ENCODE measurements at places on chromosomes 1 and 21.

- DNase-seq: no peak
Measured at GRCh38 chr1:44903011-44903680, 60.1 kb upstream of the PTCH2 start.

- DNase-seq: no peak
Measured at GRCh38 chr1:113275691-113276090, 114.6 kb upstream of the MAGI3 start.

DNA sequence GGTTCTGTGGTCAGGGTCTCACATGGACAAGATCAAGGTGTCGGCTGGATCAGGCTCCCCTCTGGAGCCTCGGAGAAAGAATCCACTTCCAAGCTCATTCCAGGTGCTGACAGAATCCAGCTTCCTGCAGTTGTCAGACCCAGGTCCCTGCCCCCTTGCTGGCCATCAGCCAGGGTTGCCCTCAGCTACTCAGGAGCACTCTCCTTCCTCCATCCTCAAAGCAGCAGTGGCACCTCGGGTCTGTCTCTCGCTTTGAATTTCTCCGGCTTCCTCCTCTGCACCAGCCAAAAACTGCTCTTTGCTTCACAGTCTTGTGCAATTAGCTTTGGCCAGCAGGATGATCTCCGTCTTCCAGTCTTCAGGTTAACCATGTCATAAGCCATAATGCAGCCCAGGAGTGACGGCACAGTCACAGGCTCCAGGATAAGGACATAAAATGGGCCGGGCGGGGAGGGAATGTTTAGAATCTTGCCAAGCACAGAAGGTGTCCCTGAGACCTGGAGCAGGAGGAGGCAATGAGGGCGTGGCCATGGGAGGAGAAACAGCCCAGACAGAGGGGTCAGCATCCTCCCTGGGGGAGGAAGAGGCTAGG is 79.4 kb upstream of the SLC25A33 start:
- no peak for DNase-seq

- DNase-seq: peak; percentile 68
Measured at GRCh38 chr1:172002725-172003345, 161.5 kb downstream of the DNM3 start.

DNA sequence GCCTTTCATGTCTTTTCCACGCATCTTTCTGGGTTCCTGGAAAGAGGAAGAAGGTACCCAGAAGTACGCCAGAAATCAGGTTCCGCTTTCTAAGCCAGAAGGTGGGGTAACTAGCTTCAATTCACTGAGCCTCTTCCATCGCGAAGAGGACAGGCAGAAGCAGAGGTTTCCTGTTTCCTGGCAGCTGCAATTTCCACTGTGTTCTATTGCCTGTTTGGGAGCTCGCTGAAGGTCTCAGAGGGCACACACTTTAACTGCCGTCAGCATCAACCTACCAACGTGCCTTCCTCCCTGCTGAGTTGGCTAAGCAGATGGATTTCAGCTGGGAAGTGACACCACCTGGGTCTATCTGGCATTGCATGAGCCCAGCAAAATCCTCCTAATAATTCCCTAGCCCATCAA is 10.0 kb downstream of the NCF2 start:
- peak; percentile 51 for DNase-seq

DNA sequence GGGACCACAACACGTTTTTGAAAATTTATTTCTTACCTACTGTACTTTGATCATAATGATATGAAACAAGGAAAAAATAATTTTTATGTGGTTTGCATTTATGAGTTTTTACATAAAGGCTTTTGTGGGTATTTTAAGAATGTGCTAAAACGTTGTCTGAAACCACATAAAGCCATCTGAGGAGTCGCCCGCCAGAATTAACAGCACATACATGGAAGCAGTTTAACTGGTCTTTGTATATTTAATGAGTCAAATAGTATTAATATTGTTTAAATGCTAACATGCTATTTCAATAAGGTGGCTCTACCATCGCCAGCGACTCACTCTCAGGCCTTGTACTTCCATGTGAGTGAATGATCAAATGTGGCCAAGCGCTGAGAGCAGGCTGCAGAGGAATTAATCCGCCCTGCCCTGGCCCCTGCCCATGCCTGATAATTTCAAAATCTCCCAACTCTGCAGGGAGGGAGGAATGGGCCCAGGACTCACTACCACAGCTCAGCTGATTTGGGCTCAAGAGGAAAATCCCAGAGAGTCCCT is 49.6 kb downstream of the SLC66A1 start:
- DNase-seq: no peak

- DNase-seq: no peak
Measured at GRCh38 chr1:110125810-110126209, 13.6 kb downstream of the UBL4B start.

DNA sequence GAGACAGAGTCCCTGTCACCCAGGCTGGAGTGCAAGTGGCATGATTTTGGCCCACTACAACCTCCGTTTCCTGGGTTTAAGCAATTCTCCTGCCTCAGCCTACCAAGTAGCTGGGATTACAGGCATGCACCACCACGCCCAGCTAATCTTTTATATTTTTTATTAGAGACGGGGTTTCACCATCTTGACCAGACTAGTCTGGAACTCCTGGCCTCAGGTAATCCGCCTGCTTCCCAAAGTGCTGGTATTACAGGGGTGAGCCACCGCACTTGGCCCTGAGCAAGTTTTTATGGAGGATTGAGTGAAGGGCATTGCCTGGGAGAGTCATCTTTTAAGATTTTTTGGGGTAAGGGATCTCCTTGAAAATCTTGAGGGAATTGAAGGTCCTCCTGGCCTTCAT is 28.5 kb downstream of the UBE4B start:
- DNase-seq: no peak

- DNase-seq: no peak
Measured at GRCh38 chr1:43936431-43937151, 3.0 kb downstream of the ARTN start.

DNA sequence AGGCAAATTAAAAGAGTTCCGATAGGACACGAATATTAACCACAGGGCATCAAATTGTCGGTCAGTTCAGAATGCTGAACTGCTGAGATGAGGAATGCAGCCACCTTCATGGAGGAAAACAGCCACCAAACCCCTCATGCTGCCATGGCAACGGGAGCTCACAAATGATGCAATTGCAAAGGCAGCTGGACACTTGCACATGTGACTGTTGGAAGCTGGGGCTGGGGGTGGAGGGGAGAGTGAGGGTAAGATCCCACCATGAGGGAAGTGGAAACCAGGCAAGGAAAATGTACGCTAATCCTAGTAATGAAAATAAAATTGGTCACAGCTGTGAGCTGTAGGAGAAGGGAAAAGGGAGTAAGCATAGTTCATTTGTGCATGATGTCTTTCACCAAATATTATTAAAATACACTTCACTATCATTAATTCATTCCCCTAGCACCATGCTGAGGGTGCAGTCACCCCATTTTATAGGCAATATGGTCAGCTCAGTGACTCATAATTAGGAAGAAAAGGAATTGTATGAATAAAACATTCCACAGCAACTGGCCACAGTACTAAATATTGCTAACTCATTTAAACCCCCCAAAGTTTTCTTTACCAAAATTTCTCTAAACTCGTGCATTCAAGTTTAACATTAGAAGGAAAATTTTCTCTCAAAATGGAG is 15.3 kb downstream of the BECN2 start:
- DNase-seq: no peak

DNA sequence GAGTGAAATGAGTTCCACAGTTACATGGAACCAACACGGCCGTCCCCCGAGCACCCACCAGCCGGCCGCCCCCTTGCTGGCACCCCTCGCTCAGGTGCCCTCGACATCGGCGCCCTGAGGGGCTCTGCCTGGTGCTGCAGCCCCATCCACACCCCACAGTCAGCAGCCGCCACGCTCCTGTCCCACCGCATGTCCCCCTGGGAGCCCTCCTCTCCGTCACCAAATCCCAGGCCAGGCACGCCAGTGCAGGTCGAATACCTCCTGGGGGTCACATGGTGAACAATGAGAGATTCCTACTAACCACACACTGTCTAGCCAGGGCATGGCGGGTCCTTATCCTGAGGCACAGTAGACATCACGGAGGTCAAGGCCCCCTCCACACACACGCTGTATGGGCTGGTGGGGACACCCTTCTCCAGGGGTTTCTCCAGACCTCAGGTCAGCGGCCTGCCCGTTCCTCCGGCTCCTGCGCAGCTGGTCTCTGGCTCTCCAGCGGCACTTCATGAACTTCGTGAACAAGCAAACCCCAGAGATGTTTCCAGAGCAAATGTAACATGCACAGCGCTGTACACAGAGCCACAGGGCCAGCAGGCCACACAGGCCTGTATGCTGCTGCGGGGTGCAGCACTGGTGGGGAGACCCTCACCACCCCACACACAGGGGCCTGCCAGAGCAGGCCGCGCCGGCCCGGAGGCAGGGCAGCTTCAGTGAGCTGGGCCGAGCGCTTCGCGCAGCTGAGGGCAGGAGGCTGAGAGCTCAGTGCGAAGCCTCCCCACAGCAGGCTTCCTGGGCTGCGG is 21.8 kb downstream of the POFUT2 start:
- no peak for DNase-seq

- peak; percentile 44 for DNase-seq
Measured at GRCh38 chr1:245154429-245155271, at the start of gene KIF26B. Gene KIF26B (plus strand): TSS chr1:245154985. CDS start chr1:245155425, 440 bp downstream.

DNA sequence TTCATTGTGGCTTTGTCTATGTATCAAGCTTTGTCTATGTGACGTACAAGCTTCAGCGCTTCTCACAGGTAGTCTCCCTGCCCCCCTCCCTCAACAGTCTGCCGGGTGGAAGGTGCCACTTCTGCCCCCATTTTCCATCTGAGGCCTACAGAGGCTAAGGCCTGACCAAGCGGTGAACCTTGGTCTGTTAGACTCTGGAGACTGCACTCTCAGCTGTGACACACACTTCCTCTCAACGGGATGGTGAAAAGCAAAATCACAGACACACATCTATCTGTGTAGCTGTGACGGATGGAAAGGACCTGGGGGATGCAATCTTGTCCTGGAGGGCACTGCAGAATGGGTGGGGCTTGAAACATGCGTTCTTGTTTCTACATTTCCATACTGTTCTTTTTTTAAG is 152.9 kb upstream of the EDN2 start:
- no peak for DNase-seq

GRCh38 chr1:20883766-20884165 is 96.7 kb upstream of the HP1BP3 start:
- DNase-seq: no peak

DNA sequence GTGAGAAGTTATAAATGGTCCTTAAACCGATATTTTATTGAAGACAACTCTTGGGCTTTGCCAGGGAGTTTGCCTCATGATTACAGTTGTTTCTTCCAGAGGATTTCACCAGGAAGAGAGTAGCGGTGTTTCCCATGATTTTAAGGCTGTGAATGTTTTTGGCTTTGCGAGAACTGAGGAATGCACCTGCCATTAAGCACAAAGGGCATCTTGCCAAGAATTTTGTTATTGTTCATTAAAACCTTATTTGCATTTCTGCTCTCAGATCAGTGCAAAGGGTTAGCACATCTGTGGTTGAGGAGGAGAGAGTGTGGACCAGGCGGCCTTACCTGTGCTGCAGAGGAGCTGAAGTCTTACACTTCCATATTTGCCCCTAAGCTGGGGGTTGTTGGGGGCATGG is 13.8 kb downstream of the CNIH3 start:
- no peak for DNase-seq

GRCh38 chr1:228827019-228827418 is 91.7 kb downstream of the RHOU start:
- no peak for DNase-seq

DNA sequence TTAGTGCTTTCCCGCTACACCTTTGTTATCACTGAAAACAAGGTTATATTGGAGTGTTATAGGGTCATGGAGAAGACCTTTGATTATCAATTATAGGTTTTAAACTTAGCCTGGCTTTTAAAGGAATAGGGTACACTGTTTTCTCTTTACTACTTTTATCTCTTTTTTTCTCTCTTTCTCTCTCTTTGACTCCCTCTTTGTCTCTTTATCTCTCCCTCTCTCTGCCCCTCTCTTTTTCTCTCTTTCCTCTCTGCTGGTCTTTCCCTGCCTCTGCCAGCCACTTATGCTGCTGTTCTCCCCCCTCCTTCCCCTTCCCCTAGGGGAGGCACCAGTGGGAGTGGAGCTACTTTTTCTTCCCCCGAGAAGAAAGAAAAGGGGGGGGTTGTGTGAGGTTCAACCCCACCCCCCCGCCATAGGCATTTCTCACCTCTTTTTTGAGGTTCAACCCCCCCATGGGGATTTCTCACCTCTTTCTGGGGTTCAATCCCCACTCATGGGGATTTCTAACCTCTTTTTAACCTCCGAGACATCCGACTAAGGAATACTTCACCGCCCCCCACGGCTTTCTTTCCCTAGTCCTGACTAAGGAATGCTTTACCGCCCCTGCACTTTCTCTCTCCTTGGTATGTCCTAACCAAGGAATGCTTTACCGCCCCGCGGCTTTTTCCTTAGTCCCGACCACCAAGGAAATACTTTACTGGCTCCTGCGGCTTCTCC is 17.2 kb upstream of the ZBTB8B start:
- peak; percentile 11 for DNase-seq

DNA sequence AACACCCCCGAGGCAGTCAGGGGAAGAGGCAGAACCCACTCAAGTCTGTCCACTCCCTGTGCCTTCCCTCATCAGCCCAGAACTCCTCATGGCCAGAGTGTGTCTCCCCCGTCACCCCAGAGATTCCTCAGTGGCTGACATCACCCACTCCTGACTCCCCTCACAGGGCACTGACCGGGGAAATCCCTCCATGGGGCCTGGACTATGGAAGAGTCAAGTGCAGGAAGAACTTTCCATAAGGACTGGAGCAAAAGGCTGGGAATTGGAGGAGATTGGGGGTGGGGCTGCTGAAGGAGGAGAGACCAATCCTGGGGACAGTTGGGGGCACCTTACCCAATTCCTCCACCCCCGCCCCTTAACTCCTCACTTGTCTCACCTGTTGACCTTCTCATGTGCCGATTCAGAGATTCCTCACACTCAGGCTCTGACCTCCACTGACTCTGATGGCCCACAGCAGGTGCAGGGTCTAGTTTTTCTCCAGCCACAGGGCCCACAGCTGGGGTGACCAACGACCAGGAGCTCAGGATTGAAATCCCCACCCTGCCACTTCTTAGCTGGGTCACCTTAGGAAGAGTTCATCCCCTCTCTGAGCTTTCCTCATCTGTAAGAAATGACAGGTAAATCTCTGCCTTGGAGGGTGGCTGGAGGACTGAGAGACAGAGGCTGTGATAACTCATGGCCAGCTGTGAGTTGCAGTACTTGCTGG is 481 bp upstream of the EXTL1 start:
- DNase-seq: no peak

DNA sequence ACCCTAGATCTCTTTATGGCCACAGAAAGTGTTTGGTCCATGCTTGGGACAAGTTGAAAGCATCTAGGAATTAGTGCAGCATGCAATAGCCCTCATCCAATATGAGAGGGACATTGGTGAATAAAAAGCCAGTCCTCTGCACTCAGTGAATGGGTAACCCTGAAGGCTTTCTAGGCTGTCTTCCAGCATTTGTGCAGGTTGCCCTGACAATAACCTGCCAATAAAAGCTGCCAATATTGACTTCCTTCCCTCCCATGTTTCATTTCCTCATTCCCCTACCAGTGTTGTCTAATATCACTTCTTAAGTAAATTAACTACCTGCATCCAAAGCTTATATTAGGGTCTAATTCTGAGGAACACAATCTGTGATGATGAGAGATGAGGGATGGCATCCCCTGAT is 563.6 kb upstream of the NEGR1 start:
- DNase-seq: no peak

- DNase-seq: peak; percentile 38
Measured at GRCh38 chr1:227318853-227319607, 738 bp upstream of the CDC42BPA start.

Measured in kidney capillary endothelial cell (primary cell).